ENCODE measurements at places on chromosomes 5 and 9.

- DNase-seq: no peak
Observed at GRCh38 chr9:105103776-105104175, 140.7 kb upstream of the SLC44A1 start.

- no peak for DNase-seq
Observed at GRCh38 chr9:15227491-15227890, 79.5 kb downstream of the TTC39B start.

- no peak for DNase-seq
Observed at GRCh38 chr5:147190331-147190730, 44.5 kb upstream of the STK32A start.

GRCh38 chr5:56692359-56693219 is 122.8 kb upstream of the MAP3K1 start:
- DNase-seq: no peak

DNA sequence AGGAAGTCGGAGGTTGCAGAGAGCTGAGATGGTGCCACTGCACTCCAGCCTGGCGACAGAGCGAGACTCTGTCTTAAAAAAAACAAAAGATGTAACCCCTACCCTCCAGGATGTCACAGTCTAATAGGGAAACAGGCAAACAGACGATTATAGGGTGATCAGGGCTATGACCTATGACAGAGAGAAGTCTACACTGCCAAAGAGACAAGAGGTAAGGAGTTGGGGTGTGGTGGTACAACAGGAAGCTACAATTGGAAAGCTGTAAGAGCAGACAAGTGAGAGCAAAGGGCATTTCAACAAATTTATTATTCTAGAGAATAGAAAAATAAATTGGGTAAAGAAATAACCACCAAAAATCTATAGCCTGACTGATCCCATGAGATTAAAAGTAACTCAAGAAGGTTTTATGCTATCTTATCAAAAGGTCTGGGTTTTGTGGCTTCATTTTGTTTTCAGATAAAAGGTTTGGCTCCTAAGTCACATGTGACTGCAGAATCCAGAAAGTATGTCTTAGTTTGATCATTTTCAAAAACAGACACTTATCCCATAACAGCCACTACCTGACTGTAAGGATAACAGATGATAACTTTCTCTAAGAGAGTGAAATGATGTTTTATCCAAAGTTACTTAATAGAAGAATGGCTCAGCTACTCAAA is 7.3 kb downstream of the CDC26 start:
- DNase-seq: no peak
